ENCODE measurements at places on chromosomes 13 and 19. TPM values are rescaled to one million over a fixed set of nuclear protein-coding genes. Genes with fewer than 3 reads are reported as not detected.

DNA sequence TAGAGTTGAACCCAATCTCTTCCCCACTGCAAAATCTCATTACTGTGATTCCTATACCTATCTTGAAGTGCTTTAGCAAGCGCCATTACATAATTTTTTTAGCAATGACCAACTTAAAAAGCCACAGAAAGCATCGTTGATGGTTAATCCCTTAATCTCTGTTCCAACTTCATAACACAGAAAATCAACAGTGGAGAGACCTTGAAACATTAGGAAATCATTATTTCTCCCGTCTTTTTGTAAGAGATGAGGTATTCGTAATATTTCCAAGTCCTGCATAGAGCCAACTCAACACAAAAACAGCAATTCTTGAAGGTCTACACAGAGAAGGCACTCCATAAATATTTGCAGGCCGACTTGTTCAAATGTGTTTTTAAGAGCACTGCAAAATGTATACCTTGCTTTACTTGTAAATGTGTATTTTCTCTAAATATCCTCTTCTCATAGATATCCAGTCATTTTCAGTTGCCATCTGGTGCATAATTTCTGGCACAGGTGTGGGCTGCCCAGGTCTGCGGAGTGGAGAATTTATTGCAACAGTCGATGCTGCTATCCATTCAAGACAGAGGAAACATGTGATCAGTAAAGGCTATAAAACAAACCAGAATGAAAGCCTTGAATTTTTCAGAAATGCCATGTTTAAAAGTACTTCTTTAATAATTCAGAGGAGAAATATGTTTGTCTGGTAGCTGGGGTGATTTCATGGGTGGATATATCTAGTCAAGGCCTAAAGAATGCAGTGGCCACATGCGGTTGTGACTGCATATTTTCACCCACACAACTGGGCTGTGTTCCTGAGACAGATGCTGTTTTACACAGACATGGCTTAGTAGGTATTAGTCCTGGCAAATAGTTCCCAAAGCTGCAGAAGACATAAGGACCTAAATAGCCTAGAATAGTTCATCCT lies 234.3 kb upstream of the STARD13 start:
- DNase-seq: no peak

CYP4F2 gene
- total RNA-seq: not detected

- DNase-seq: peak; percentile 47
Measured at GRCh38 chr19:7188698-7189629, 105.2 kb downstream of the INSR start.

- DNase-seq: no peak
Measured at GRCh38 chr13:96637039-96637438, 357.2 kb downstream of the OXGR1 start.

ZNF547 gene
- total RNA-seq: 4.4 TPM

All from left cardiac atrium (tissue), 4 donors.